ENCODE measurements at places on chromosomes 12 and 14.

DNA sequence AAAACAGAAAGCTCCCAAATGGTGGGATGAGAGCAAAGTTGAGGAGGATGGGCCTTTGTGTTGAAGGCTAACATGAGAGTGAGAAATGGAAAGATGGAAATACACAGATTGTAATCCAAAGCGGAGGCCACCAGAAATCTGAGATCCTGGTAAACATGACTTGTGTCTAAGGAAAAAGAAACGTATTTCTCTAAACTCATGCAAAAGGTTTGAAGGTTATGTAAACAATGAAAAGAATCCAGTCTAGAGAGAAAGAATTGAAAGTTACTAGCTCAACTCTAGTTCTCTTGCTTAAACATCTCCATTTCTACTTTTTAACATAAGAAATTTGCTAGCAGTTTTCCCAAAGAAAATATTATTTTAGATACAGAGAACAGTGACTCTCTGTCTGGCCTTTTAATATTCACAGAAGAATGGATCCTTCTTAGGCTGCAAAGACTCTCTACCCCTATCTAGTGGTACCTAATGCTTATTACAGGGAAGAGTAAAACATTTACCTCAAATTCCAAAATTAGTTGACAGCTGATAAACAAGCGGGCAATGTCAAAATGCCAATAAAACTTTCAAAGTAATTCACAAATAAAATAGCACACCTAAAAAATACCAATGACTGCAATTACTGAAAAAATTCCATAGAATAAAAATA lies 75.8 kb upstream of the SOX5 start:
- DNase-seq, result no peak

GRCh38 chr12:115966376-115966775 lies 311.1 kb downstream of the MED13L start:
- no peak for DNase-seq

GRCh38 chr12:78977304-78977867 lies 112.8 kb downstream of the SYT1 start:
- no peak for DNase-seq

GRCh38 chr12:114328292-114328691 lies 77.7 kb downstream of the TBX5 start:
- DNase-seq, result no peak

- no peak for DNase-seq
These were observed 194.4 kb upstream of the PPFIA2 start for GRCh38 chr12:81953541-81953940.

DNA sequence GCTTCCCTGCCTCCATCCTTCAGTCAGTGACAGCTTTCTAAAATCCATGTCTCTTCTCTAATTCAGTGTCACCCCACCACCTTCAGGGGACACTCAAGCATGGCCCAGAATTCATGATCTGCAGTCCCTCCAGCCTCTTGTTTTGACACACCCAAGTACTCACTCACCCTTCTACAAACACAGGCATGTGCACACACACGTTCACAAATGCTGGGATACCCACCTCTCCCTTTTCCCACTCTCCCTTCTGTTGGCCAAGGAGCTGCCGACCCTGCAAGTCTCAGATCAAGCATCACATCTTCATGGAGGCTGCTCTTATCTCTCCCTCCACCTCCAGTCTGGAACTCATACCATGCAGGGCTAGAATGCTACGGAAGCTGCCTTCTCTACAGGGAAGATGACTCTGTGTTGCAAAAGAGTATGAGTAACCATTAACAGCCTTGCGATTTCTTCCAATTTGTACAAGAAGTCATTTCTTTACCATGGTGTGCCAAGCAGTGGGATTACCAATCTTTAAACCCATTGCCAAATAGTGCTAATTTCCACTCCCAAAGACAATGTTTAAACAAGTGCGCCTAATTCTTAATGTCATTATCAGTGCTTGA lies 196.1 kb downstream of the BCL11B start:
- DNase-seq, result no peak

DNA sequence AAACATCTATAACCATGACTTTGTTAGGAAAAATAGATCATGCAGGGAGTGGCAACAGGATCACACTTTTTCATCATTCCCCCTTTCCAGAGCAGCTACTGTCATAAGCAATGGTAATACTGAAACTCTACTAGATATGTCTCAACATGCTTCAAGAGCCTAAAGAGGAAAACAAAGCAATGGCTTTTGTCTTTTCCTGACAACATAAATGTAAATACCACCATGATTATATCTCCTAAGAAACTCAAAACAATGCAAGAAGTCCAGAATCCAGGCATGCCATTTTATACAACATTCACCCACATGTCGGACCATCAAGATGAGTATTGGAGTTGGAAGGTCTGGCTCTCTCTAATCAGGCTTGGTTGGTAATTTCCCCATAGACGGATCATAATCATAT lies 78.7 kb downstream of the KIF21A start:
- DNase-seq, result no peak

DNA sequence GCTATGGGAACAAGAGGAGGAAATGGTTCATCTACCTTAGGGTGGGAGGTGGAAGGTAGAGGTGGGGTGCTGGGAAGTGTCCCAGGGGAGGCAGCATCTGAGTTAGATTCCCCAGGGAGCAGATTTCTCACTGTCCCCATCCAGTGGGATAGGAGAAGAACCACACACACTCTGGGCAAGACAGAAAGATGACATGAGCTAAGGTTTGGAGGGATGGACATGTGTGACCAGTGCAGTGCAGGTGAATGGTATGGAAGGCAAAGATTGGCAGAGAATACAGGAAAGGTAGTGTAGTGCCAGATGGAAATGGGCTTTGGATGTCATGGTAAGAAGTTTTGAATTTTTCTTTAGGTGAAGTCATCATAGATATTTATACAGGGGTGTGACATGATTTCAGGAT lies 11.3 kb upstream of the DUSP6 start:
- DNase-seq, result no peak

- DNase-seq, result no peak
These were observed 172.8 kb downstream of the KTN1 start for GRCh38 chr14:55752580-55753390.

DNA sequence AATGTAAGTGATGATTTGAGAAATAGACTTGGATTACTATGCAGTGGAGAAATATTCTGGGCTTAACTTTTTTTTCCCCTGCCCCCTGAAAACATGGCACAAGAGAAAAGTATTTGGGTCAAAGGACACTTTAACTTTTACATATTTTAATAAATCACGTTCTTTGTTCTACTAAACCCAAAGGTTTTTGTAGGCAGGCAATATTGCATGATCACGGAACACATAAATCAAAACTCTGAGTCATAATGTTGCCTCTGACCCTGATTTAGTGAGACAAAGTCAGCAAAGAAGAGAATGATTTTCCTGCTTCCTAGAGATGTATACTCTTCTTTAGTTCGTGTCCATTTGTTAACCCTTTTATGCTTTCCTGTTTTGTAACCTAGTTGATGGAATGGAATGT lies 38.0 kb downstream of the ABCD2 start:
- no peak for DNase-seq

DNA sequence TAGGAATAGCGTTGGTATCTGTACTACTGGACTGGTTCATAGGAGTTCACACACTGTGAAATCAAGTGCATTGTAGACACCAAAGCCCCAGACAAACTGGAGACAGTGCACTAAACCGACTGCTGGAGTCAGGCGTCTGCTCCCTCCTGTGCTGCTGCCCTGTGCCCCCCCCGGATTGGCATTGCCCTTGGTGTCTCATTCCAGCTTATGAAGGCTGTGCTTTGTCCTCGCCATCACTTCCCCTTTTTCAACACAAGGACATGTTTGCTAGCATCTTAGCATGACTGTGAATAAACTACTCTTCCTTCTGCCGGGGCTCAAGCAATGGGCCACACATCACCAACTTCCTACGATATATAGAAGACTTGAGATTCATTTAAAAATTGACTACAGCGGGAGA lies 84.0 kb downstream of the TMCC3 start:
- DNase-seq, result no peak

DNA sequence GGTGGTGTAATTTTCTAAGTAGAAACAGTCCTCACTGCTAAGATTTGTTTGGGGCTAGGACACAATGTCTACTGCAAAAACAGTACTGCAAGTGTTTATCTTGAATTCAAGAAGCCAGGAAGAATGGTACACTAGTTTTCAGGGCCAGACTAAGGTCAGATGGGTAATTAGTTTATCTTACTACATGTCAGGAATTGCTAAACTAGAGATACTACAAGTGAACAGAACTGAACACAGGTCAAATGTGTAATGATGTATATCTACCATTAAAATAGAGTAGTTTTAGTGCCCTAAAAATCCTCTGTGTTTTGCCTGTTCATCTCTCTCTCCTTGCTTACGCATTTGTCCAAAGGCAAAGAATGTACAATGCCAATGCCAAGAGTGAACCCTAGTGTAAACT lies 2.3 kb upstream of the RPL41 start:
- no peak for DNase-seq

- peak; percentile 2 for DNase-seq
These were observed 18.5 kb upstream of the DHRS7 start for GRCh38 chr14:60183741-60184140.

DNA sequence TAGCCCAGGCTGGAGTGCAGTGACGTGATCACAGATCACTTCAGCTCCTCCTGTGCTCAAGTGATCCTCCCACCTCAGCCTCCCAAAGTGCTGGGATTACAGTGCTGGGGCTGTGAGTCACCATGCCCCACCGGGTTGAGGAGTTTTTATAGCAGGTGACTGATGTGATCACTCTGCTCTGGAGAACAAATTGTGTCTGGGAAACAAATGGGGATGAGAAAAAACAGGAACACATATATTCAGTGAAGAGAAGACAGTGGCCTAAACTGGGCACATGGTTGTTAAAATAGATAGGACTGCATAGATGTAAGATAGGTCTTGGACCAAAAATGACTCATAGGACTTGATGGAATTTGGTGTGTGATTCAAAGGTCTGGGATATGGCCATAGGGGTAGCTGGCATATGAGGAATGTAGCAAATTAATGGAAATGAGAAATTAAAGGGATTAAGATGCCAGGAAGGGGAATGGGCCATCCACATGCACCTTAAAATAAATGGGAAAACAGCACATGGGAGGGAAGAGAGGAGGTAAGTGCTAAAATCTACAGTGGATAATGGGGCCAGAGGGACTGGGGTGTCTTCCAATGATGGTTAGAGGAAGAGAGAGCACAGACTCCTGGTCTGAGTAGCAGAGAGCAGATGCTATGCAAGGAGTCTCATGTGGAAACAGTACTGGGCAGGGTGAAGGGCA lies 11.2 kb downstream of the BCAT1 start:
- DNase-seq, result no peak

Data from NCI-H524 treated with DMSO at 0.1 percent for 48 hours (cell line).